Cardiac fibroblast (primary cell): ENCODE measurements at places on chromosomes 6 and 20.

DNA sequence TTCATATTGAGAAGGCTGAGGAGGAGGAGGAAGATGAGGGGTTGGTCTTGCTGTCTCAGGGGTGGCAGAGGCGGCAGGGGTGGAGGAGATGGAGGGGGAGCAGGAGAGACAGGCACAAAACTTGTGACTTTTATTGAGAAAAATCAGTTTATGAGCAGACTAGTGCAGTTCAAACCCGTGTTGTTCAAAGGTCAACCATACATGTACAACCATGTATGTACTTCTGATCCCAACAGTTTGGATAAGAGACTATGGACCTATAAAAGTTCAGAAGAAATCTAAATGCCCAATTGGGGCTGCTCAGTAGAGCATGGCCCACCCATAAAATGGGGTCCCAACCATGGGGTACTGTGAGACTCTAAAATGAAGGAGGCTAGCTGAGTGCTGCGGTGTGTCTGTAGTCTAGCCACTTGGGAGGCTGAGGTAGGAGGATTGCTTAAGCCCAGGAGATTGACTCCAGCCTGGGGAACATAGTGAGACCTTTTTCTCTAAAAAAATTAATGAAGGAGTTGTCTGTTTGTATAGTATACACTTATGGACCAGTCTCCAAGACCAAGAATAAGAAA is 7.6 kb upstream of the SLC22A7 start:
- no peak for DNase-seq

DNA sequence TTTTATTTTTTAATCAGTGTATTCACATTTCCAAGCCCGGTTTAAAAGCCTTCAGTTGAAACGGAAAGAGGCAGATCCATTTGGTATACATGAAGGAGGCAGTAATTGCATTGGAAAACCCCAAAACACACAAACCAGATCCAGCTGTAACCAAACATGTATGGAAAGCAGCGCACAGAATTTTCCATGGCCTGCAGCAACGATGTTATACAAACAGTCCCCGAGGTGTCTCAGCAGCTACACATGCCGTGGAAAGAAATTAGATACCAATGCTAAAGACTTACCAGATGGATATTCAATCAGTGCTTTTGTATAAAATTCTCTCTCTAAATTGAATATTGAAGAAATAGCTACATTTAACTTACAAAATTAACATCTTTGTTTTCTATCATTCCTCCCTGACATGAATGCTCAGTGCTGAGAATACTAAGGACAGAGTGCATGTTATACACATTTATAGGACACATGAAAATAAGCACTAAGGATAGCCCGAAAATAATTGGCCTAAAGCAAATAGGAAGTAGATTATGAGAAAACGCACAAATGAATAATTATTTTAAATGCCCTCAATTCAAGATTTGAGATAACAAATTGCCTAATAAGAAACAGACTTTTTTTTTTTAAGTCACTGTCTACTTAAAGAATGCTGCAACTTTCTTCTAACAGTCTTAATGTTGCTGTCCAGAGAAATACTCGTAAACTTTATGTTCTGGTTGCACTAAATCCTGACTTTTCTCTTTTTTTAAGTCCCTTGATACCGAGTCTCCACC is 713.1 kb downstream of the HDGFL1 start:
- no peak for DNase-seq

DNA sequence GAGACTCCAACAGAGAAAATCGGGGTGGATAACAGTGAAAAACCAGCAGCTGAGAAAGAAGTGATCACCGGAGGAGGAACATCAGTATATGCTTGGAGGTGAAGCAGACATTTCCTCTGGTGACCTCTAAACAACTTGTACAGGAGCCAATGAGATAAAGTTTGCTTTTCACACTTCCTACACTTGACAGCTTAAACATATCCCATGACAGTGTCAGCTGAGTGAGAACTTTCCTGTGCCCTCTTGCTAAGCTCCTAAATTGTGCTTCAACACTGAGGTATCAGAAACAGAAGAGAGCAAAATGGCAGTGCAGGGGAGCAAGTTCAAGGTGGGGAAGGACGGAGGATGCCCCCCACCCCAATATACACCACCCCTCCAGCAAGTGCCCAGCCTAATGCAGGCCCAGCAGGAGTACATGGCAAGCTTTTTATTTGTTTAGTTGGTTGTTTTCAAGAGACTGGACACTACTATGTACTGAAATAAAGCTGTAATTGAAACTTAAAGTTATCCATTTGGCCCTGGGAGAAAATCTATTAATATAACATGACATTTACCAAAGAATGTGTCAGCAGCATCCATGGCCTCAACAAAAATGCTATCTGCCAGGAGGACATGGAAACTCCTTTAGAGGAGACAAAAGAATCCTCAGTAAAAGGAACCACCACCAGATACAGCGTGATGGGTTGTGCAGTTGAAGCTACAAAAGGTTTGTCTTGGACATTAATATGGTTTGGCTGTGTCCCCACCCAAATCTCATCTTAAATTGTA is 540.2 kb downstream of the PRKN start:
- DNase-seq: peak; percentile 29

DNA sequence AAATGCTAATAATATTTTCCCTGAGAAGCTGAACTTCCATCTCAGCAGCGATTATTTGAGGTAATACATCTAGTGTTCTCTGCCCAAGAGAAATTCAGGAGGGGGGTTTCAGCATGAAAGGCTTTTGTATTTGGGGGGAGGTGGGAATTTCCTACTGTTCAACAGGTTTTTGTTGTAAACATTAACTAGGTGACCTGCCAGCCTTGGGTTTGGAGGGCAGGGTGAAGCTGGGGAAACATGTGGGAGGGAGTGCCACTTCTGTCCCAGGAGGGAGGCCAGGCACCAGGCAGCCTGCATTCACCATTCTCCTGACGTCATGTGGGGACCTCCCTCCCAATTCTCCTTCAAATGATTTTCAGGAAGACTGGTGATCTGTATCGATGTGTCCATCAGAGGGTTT is 37.7 kb upstream of the PKHD1 start:
- DNase-seq: no peak

- DNase-seq: peak; percentile 71
These were observed 75.7 kb upstream of the SNX9 start for GRCh38 chr6:157747370-157747769.
